ENCODE measurements at places on chromosomes 3 and 15.
A peak's percentile ranks its signal among the peaks of the same experiment; 100 is the strongest.

DNA sequence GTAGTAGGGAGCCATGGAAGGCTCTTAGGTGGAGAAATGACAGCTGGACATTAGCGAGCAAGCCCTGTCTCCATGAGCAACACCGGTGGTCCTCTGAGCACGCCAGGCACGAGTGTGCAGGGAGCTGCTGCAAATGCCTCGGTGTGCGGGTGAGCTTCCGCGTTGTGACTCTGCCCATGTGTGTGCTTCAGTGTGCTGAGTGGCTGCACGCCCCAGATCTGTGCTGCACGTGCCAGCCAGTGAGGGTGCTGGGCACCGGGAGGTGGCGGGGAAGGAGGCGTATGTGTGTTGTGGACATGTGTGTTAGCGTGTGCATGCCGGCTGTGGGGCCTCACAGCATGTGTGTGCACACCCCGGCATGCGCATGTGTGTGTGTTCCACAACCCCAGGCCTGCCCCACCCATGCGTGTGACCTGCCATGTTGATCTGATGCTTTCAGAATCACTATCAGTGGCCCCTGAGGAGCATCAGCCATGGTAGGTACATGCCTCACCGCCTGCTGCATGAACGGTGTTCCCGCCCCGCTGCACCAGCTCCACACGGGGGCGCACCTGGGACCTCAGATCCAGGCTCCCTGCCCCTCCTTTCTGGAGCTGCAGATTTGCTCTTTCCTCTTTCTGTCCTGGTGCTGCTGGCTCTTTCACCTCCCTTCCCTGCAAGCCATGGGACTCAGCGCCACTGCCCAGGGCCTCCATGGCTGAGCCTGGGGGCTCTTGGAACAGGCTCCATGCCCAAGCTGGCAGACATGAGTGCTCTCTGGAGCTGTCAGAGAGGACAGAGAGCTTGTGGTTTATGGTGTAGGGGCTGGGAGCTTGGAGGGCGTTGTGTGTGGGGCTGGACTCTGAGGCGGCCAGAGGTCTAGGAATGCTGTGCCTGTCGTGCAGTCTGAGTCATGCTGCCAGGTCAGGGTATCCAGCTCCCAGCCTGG lies 169.4 kb downstream of the TBC1D2B start:
- DNase-seq: peak; percentile 75

GRCh38 chr3:33149342-33149741 lies 35.5 kb downstream of the CRTAP start:
- DNase-seq: peak; percentile 52

- DNase-seq: no peak
These were observed 5.5 kb downstream of the BMF start for GRCh38 chr15:40102897-40103858.

DNA sequence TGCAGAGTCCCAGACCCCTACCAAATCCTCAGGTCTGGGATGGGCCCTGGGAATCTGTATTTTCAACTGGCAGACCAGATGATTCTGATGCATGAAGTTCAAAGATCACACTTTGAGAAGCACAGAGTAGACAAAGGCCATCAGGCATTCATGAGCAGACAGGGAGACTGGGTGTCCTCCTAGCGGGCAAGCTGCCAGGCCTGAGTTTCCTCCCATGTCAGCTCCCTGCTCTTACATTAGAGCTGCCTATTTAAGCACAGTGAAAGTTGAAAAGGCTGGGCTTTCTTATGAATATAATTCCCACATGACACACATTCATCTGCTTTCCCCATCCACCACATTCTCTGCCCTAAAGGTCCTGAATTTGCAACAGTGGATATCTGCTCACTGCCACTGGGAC lies 14.0 kb downstream of the CAPN3 start:
- no peak for DNase-seq

- no peak for DNase-seq
These were observed 439.8 kb upstream of the IL12A start for GRCh38 chr3:159548675-159549335.

DNA sequence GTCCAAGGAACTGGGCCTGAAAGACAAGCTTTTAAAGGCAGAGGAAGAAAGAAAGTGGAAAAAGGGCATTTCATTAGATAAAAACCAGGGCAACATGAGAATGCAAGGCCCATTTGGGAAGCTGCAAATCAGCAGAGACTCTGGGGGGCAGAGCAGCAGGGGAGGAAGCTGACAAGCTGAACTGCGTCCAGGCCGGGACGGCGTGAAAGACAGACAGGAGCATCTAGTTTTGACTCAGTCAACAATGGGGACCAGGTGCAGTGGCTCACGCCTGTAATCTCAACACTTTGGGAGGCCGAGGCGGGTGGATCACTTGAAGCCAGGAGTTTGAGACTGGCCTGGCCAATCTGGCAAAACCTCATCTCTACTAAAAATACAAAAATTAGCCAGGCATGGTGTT lies 69.9 kb downstream of the CDC25A start:
- no peak for DNase-seq

GRCh38 chr15:54638666-54639065 lies 558.1 kb downstream of the RSL24D1 start:
- peak; percentile 29 for DNase-seq

DNA sequence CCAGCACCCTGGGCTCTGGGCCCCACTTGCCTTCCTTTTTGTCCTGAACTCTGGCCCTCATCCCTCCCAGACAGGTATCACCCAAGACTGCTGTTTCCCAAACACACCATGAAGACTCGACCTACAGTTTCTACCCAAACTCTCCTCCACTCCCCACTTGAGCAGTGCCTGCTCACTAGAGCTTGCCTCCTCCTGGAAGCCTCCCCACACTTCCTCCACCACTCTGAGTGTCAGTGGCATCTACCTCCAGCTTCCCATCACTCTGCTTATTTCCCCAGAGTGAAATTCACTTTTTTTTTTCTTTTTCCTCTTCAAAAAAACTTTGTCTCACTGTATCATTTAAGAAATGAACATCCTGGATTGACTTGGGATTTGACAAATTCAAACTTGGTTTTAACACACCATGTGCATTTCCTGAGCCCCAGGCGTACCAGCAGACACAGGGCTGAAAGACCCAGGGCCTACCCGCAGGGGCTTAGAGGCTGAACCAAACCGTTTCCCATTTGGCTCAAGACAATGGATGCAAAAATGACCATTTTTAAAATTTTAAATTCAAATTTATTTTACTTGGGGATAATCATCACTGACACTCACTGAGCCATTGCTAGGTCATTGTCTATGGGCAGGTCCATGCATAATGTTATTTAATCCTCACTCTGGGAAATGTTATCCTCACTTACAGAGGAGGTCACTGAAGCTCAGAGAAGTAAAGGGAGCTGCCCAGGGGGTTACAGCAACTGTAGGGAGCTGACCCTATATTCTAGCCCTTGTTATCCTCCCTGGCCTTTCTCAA lies 62.3 kb downstream of the IQSEC1 start:
- no peak for DNase-seq

- DNase-seq: no peak
These were observed 347.0 kb downstream of the PTPRG start for GRCh38 chr3:61908382-61908781.

GRCh38 chr3:19190602-19191001 lies 42.3 kb downstream of the KCNH8 start:
- DNase-seq: peak; percentile 10

GRCh38 chr3:104165866-104166265 lies 1200.8 kb upstream of the ALCAM start:
- DNase-seq: no peak

DNA sequence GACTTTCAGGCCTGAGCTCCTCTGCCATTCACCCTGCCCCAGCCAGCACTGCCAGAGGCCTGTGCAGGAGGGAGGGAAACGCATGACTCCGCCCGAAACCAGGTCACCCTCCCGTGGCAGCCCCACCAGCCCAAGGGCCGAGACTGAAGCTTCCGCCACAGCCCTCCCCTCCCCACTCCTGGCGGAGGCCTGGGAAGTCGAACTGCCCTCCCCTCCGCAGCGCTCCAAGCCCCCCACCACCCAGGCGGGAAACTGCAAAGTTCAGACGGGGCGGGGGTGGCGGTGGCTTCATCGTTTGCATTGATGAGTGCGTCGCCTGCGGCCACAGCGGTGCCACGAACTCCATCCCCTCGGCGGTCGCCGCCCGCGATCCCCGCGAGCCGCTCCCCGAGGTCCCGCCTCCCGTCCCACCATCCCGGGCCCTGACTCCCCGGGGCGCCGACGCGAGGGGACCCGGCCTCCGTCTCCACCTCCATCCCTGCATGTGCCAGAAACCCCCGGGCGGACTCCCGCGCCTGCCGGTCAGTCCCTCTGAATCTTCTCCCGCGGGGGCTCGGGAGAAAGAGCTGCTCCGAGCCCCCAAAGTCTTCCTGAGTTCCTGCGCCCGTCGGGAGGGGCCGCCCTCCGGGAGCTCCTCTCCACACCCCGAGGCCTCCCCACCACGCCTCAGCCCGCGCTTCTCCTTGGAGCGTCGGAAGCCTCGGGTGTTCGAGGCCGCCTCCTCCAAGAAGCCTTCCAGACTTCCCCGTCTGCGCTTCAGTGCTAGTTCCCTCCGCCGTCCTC lies 698 bp downstream of the MELTF start:
- peak; percentile 49 for DNase-seq

DNA sequence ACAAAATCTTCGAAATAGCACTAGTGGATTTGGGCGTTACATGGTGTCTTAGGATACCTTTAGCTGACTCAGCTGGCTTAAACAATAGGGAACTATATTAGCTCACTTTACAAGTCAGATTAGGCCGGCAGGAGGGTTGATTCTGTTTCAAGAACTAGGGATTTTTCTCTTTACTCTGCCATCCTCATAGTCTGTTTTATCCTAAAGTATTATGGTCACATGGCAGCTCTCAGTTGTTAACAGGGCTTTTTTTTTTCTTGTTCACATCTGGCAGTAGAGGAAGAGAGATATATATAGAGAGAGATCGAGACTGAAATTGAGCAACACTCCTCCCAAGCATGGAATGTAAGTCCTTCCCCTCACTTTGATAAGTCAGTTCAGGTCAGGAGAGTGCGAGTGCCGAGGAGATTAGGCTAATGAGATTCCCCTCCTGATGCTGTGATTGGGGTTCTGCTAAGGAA lies 32.9 kb downstream of the CHP1 start:
- peak; percentile 49 for DNase-seq

GRCh38 chr3:157830556-157831236 lies 275.5 kb downstream of the SHOX2 start:
- no peak for DNase-seq

DNA sequence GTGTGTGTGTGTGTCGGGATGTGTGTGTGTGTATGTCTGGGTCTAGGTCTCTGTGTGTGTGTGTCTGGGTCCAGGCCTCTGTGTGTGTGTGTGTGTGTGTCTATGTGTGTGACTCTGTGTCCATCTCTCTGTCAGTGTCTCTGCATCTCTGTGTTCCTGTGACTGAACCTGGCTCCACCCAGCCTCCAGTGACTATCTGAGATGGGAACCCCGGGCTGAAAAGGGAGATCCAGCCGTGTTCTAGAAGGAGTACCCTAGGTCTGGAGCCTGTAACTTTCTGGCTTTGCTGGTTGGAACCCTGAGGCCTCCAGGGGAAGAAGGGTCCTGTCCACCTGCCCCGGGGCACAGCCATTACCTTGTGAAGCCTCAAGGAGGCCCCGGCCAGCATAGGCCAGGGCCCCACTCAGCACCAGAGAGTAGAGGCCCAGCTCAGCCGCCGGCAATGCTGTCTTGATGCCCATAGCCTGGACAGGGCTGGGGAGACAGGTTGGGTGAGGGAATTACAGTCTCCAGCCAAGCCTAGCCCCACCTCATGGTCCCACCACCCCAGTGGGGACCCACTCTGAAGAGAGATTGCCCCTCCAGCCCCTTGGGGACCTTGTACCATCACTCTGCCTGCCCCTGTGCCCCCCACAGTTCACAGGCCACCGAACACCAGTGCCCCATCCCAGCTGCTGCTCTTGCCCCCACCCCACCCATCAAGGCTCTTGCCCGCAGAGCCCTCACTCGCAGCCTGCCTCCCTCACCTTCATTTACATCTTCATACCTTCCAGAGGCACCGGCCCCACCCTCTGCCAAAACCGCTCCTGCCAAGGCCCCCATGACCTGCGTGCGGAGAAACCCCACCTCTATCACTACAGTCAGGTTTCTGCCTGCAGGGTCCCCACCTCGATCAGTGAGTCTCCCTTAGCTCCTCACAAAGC lies 2.0 kb downstream of the HHATL start:
- no peak for DNase-seq

GRCh38 chr15:94238539-94239118 lies 7.3 kb downstream of the MCTP2 start:
- DNase-seq: peak; percentile 13

DNA sequence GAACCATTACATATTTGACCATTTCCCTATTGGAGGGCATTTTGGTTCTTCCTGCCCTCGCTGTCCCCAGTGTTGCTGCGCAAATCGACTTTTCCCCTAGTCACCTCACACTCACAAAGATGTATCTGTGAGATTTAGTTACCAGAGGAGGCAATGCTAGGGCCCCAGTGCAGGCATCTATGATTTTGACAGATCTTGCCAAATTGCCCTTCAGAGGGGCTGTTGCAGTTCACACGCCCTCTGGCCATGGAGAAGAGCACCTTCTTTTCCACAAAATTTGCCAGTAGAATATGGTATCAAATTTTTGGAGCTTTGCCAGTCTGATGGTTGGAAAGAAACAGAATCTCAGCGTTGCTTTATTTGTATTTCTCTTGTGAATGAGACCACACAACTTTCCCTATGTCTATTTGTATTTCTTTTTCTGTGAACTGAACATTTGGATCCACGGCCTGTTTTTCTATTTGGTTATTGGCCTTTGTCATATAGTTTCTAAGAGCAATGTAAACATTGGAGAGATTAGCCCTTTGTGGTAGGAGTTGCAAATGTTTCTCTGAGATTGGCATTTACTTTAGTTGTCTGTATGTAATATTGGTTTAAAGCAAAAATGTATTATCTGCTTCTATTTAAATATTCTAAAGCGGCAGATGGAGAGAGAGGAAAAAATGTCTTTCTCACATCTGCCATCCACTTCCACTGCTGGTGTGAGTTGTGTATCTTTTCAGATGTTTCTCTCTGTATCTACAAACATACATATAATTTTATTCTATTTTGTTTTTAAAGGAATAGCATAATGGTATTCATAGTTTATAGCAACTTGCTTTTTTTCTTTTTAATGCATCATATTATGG lies 66.1 kb downstream of the DNASE1L3 start:
- no peak for DNase-seq

DNA sequence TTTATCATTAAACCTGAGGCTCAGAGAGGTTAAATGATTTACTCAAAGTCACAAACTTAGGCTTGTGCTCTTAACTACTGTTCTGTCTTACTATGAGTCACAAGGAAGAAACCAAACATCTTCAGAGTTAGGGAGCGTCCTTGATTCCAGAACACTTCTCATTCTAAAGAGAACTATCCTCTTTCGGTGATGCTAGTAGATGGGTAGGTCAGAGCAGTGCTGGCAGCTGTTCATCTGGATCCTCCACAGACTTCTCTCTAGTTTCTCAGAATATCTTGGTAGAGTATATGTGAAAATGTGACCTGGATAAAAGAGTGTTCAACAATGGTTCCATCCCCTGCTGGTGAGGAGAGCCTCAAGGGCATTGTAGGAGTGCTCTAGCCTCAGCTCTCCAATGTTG lies 3.3 kb downstream of the ARL6IP5 start:
- DNase-seq: peak; percentile 52
